ENCODE measurements at places on chromosomes 2 and 18.

GRCh38 chr18:47992976-47993375 lies 62.5 kb upstream of the SMAD2 start:
- no peak for DNase-seq

- DNase-seq, result no peak
Measured at GRCh38 chr2:71670430-71670795, 217.1 kb downstream of the DYSF start.

DNA sequence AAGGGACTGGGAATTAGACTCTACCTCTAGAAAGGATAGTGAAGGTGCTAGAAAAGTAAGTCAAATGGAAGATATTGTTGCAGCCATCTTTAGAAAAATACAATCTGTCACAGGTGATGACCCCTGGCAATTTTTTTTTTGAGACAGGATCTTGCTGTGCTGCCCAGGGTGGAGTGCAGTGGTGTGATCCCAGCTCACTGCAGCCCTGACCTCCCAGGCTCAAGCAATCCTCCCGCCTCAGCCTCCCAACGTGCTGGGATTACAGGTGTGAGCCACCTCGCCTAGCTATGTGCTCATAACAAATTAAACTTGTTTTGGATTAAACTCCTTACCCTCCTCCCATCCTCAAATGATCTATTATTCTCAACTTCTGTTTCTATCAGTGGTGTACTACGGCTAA lies 3.8 kb upstream of the GIGYF2 start:
- no peak for DNase-seq

- DNase-seq, result no peak
Measured at GRCh38 chr2:84849271-84849952, 31.5 kb downstream of the TRABD2A start.

DNA sequence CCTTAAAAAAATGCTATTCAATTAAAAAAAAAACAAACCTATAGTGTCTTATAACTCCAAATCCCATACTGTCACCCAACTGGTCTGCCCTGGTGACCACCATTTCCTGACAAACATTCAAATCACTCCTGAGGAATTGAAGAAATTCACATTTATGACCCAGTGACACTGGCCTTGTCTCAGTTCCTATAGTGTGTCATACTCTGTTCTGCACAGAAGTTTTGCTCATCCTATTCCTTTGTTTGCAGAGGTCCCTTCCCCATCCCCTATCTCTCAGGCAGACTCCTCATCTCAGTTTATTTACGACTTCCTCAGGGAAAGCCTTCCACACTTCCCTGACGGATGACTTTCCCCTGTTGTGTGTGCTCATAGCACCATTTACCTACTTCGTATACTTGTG lies 14.7 kb downstream of the ZC3H6 start:
- no peak for DNase-seq

GRCh38 chr2:237566401-237567235 lies at the start of gene PRLH:
Gene PRLH, plus strand, starts transcription at chr2:237566574. Its CDS starts 0 bp downstream, at chr2:237566574.
- DNase-seq, result no peak

DNA sequence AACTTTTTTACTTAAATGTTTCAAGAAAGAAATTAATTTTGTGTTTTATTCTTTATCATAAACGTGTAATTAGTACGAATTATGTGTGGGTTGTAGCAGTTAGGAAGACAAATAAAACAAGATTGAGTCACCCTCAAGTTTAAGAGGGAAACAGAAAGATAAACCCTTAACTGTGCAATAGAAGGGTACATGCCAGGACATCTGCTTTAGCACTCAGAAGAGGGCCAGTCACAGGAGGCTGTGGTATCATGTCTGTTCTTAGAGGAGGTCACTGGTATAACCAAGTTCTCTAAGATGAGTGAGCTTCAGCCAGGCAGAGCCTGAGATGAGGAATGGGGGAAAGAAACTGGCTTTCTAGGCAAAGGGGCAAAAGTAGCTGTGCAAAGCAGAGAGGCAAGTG lies 42.4 kb upstream of the GRHL1 start:
- no peak for DNase-seq

DNA sequence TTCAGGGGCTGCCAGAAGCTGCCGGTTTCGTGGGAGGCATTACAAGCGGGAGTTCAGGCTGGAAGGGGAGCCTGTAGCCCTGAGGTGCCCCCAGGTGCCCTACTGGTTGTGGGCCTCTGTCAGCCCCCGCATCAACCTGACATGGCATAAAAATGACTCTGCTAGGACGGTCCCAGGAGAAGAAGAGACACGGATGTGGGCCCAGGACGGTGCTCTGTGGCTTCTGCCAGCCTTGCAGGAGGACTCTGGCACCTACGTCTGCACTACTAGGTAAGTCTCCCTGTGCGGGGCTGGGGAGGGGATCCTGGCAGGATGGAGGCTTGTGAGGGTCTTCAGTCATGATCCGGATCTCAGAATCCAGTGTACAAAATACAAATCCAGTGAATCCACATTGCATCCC lies 17.8 kb downstream of the IL1R2 start:
- DNase-seq, result no peak

GRCh38 chr18:9740071-9740470 lies 32.0 kb downstream of the RAB31 start:
- DNase-seq, result no peak

GRCh38 chr2:72901426-72901825 lies 14.2 kb downstream of the SPR start:
- DNase-seq, result no peak

- peak; percentile 52 for DNase-seq
Measured at GRCh38 chr2:209960676-209961630, 41.5 kb upstream of the RPE start.

DNA sequence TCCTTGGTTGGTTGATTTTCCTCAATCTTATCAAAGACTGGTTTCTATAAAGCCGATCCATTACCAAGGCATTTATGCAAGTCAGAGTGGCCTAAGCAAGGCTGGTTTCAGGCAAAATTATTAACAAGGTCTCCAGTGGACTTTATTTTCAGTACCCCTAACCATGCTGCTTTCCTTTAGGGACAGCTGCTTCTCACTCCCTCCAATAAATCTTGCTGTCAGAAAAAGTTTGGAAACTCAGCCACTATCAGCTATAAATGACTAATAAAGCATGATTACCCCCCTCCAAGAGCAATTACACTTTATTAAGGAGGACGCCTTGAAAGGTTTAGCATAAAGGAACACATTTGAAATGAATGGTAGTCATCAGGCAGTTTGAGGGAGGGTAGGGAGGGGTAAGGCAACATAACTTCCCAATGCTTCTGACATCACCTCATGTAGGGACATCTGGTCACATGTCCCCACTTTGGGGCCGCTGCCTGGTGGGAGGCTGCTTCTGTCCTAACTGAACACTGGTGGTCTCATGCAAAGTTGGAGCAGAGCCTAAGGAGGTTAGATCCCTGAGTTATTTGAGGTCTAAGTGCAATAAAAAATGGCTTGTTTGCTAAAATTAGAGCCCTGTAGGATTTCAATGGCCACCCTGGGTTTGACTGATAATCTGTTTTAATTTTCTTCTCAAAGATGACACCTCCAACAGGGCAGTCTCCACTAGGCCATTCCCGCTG lies 58.0 kb upstream of the TMEM178A start:
- no peak for DNase-seq

DNA sequence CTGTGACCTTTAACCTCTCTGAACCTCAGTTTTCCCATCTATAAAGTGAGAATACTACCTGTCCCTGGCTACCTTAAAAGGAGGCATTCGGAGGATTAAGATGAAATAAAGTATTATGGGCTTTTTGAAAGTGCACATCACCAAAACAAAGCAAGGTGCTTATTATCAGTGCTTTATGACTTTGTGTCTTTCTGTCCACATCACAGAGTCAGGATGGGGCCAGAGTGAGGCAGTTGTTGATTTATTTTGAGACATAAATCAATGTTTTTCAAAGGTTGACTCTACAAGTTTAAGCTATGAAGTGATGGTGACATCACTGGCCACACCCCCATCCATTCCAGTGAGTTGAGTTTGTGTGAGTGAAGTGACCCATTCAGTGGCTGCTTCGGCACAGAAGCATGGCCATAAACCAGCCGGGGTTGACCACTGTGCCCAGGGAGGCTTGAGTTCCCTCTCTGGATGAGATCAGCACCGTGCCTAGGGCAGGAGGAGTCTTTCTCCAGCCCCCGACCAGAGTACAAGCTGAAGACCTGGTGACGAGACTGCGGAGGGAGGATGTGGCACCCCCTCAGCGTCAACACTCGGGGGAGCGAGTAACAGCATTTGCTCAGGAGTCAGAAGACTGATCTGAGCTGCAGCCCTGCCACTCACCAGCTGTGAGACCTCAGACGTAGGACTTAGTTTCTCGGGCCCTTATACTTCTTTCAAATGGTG lies 89.0 kb upstream of the PPP1CB start:
- DNase-seq, result peak; percentile 76

GRCh38 chr2:48851161-48851560 lies 95.6 kb upstream of the LHCGR start:
- no peak for DNase-seq

GRCh38 chr2:217568289-217568971 lies 434.4 kb downstream of the TNS1 start:
- peak; percentile 57 for DNase-seq

DNA sequence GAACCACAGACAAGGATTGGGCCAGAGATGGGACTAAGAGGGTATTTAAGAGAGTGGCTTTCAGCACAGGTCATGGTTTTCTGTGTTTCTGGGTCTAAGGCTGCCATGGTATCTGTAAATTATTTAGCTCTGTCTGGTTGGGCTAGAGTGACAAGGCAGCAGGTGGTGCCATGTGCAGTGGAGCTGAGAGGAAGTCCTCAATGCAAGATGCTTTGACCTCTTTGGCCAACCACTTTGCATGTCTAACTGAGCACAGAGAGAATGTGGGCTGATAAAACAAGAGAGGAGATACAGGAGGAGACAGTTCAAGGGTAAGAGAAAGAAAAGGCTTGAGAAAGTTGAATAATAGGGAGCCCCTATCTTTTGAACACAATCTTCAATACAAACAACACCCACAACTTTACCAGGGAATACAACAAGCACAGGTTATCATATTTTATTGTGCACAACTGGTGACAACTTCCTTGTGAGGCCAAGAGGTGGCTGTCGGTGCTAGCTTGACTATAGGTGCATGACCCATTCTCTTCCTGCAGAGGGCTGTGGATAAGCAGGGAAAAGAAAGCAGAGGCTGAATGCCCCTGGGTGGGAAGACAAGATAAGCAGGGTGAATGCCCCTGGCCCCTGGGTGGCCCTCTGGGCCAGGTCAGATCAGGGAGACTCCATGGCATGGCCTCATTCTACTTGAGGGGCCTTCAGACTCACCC lies 12.3 kb downstream of the FLACC1 start:
- DNase-seq, result no peak

DNA sequence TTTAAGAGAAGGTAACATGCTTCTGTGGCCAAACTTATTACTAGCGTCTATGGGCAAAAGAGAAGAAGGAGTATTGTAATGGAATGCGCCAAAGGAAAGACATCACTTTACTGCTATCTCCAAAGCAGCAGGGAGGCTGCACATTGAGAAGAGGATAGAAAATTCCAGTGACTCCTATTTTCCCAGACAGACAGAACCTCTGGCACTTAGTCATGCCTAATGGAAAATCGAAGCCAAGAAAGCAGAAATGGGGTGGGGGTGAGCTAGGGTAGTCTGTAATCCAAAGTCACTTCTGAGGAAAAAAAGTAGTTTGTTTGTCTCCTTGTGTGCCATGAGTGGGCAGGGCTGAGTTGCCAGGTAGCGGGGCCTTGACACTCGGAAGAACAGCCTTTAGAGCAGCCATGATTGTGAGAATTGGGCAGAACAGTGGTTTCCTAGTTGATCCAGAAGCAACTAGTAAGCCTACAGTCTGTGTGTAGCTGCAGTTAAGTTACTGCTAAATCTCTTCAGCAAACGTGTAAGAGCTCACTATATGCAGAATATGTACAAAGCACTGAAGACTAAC lies 79.4 kb upstream of the FOSL2 start:
- no peak for DNase-seq

- peak; percentile 74 for DNase-seq
Measured at GRCh38 chr18:61551586-61551985, 218.4 kb downstream of the CDH20 start.

DNA sequence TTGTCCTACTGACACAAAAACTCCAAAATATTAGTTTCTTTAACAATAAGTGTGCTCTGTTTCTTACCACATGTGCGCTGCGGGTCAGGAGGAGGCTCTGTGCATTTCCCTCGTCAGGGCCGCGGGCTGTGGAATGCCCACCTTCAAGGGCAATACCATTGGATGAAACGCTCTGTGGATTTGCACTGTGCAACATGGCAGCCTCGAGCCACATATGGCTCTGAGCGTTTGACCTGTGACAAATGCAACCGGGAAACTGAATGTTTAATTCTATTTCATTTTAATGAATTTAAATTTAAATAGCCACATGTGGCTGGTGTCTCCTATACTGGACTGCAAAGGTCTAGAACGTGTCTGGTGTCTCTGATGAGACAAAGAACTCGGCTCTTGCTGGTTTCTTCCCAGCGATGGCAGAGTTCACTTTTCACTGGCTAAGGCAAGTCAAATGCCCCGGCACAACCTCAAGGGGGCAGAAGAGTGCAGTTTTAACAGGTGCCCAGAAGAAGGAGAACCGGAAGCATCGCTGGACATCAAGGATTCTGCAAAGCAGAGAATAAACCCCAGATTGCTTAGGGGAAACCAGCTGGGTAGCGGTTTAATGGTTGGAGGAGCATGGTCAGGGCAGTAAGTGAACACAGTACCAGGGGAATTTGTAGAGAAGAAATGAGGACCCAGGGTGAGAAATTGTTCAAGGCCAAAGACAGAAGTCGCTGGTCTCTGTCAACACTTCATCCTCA lies 37.0 kb upstream of the TMEM18 start:
- DNase-seq, result peak; percentile 69

- no peak for DNase-seq
Measured at GRCh38 chr2:237190966-237191713, 105.5 kb downstream of the COPS8 start.

GRCh38 chr18:28040716-28041115 lies 136.2 kb downstream of the CDH2 start:
- DNase-seq, result no peak

GRCh38 chr2:188727846-188728245 lies 246.3 kb upstream of the COL3A1 start:
- no peak for DNase-seq

DNA sequence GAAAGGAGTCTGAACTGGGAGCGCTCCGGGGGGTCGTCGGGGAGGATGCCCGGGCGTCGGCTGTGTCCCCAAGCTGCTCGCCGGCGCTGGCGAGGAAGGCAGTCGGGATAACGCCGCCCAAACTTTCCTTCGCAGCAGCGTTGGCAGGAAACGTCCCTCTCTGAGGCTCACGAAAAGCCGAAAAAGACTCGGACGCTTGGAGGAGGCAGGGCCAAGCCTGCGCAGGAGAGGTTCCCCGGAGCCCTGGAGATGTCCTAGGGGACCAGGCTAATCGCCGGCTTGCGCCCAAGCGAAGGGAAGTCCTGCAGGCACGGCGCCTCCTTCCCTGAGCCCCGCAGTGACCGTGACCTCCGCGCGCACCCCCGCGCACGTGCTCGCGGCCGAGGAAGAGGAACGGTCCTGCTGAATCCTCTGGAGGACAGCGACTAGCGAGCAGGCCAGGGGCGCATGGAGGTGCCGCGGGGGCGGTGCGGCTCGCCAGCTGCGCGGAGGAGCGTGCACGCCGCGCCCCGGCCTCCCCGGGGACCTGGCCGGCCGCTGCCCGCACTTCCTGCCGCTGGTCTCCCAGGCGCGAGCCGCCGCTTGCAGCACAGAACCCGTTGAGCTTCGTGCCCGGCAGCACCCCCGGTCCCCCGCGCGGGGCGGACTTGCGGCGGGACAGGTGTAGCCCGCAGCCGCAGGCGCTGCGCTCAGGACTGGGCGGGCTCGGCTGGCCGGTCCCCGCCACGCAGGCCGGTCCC lies at the start of gene SH3RF3:
TSS of gene SH3RF3 (plus strand) at position 590 of the 740 bp plus-strand sequence.
- DNase-seq, result no peak

GRCh38 chr2:170774074-170774473 lies 3.9 kb downstream of the ERICH2 start:
- DNase-seq, result no peak
